ENCODE measurements at places on chromosomes 5 and 9.

- peak; percentile 88 for DNase-seq
These were observed 139.2 kb upstream of the PALM2AKAP2 start for GRCh38 chr9:109640580-109641371.

DNA sequence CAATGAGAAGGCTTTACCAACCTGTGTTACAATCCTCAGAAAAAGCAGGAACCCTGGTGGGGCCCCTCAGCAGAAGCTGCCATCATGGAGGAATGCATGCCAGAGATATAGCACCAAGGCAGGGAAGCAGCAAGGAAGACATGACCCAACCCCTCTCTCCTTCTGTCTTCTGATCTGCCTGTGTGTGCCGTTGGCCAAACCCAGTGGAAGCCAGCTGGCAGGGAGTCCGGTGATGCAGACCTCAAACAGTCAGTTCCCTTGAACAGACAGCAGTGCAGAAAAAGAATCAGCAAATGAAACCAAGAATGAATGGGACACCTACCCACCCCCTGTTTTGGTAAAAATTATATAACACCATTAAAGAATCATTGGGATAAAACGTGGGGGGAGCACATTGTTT lies 234.2 kb downstream of the ZNF608 start:
- peak; percentile 62 for DNase-seq

GRCh38 chr9:5502553-5502952 lies 7.8 kb upstream of the PDCD1LG2 start:
- DNase-seq = no peak

GRCh38 chr9:34647084-34647403 lies 569 bp downstream of the GALT start:
- no peak for DNase-seq

GRCh38 chr5:109937951-109938350 lies 248.2 kb downstream of the MAN2A1 start:
- DNase-seq = no peak

DNA sequence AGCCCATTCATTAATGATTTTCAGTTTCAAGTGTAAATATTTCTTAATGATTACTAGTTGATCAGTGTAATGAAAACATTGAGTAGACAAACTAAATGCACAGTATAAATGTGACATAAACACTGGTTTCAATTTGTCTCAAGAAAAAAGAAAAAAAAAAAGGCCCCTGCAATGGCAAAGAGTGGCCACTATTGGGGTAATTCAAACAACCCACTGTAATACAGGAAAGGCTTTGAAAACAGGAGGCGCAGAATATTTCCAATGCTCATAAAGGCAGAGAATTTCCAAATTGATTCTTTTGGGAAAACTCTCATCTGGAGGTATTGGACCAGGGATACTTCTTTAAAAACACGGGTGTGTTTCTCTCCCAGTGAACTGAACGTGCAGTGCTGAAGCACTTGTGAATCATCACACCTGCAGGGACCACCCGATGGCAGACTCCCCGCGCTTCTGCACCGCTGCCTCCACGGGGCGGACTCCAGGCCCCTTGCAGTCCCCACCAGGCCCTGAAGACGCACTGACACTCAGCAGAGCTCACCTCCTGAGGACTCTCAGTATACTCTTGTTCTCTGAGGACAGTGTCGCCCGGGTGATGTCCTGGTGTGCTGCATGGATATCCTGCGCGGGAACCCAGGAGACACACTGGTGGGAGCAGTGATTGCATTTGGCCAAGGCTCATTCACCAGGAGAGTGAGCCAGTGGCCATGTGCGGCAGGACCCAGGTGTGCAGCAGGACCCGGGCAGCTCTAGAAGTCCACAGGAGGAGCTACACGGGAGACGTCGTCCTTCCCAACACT lies 227.6 kb upstream of the IRX4 start:
- no peak for DNase-seq

GRCh38 chr5:131277875-131278740 lies 14.3 kb downstream of the CDC42SE2 start:
- no peak for DNase-seq

- peak; percentile 25 for DNase-seq
These were observed 479.0 kb downstream of the CAAP1 start for GRCh38 chr9:26413611-26414010.

DNA sequence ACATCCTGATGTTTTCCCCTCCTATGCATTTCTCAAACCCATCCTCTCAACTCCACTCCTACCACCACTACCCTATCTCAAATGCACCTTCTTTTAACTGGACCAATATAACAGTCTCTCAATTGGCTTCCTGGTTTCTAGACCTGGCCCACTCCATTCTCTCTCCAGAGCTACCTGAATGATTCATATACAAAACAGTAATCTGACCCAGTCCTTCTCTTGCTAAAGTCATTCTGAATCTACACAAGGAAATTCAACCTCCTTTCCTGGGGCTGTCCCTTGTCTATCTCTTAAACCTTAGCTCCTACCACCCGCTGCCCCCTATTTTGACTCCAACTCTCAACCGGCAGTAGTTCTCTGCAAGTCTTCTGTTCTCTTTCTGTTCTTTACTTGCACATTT lies 97.2 kb downstream of the PCSK1 start:
- no peak for DNase-seq

DNA sequence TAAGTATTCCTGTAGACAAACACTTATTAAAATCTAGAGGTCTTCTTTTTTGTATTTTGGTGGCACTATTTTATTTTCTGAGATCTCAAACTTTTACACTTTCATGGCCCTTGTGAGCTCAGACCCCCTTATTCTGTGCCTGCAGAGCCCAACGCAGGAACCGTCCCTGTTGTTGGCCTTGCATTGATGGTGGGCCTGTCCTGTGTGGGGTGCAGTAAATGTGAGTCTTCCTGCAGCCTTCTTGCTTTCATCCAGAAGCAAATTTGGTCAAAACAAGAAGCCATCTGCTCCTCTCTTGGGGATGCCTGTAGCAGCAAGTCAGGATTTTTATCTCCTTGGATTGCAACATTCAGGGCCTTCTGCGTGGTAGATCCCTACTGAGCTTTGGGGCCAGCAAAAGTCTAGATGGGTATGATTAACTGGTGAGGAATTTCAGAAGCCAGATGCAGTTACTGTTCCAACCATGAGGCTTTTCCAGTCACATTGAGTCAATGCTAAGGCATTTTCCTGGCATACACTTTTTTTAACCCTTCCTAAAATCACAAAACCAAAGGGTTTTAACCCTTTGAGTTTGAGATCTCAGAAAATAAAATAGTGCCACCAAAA lies 31.7 kb downstream of the BASP1 start:
- DNase-seq = no peak

GRCh38 chr9:93248386-93249040 lies 64.6 kb downstream of the WNK2 start:
- DNase-seq = no peak

DNA sequence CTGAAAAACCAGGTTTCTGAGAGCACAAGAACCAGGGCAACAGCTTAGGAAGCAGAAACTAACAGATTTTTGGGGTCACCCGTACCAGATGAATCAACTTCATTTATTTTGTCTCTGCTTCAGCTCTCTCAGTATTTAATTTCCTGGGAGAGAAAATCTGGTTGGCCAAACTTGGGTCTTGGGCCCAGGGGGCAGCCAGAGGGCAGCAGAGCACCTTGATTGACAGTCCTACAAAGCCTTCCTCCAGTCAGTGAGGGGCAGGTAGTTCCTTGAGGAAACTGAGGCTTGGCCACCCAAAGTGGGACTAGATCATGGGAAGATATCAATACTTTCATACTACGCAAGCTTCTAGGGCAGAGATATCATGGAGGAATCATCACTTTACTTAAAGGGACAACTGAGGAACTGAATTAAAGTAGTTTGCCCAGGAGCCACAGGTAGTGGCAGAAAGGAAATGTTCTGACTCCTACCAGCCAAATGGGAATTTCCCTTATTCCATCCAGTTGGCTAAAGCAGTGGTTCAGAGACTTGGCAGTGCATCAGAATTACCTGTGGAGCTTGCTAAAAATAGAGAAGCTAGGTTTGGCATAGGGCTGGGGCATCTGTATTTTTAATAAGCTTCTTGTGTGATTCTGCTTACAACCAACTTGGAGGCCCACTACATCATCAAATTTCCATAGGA lies 21.5 kb upstream of the ARHGAP26 start:
- no peak for DNase-seq

Data from femur (tissue), 1 donor.